ENCODE measurements at places on chromosomes 1 and 21.

DNA sequence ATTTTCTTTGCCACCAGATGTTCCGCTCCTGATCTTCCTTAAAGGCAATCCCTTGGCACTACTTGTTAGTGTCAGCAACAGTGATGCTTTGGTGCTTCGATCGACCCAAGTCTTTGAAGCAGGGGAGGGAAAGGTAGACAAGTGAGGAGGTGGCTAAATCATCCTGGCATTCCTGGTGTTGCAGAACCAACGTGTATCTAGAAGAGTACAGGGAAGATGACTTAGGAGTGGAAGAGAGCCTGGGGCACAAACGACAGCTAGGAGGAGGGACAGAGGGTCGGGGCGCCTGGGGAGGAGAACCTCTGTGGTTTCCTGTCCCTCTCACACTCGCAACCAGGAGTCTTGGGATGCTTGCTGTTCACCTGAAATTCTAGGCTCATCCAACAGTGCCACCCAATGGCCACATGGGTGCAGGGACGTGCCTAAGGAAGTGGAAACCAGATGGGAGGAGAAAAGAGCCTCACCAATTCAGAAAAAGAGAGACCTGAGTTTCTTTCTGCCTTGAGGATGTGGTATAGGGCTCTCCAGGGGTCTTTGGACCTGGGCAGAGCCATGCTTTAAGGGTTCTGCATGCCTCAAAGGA, 9.5 kb upstream of the KCNA2 start:
- peak; percentile 70 for DNase-seq

DNA sequence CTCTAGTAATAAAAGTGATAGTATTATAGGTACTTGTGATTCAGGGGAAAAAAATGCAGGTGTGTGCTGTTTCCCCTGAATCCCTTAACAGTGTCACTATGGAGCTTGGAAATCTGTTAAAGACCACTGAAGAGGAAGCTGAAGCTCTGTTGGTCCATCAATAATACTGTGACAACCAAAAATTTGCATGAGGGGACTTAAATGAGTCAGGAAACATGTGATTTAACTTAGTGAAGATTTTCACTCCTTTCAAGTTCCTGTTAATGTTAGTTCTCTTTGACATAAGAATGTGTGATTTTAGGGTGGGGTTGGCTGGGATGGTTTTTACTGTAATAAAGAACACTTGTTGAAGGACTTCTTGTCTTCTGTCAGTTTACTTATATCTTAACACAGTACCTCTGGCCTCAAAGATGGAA, 32.0 kb downstream of the VANGL2 start:
- peak; percentile 71 for DNase-seq

- no peak for DNase-seq
These were observed 19.3 kb upstream of the KLHDC8A start for GRCh38 chr1:205375835-205376545.

GRCh38 chr1:241598249-241598648, 41.9 kb downstream of the CHML start:
- DNase-seq, result no peak

DNA sequence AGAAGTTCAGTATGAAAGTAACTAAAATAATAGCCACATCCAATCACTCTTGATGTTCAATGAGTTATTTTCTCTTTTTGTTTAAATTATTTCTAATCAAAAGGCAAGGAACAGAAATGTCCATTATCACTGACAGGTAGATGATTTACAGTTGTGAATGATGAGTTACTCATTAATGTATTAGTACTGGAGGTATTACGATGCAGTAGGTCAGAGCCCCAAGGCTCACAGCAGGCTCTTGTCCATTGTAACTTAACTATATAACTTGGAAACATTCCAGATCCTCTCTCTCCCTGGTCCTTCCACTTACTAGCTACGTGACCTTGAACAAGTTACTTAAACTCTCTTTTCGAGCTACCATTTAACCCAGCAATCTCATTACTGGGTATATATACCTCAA, 39.5 kb downstream of the CRB1 start:
- DNase-seq, result no peak

DNA sequence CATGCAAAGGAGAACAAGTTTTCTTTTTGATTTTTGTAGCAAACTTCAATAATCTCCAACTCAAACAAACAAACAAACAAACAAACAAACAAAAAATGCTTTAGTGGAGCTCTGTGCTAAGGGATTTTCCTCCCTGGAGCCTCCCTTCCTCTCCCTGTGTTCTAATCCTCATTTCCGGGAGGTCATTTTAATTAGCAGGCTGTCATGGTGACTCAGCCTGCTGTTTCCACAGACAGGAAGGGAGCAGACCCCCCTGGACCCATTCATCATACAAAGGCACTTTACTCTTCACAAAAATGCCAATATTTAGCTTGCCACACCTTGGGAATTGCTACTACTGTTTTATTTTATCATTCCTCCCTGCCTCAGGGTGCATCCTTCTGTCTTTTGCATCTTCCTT, 61.0 kb upstream of the SPATA6 start:
- no peak for DNase-seq

GRCh38 chr1:225745273-225745672, 32.4 kb upstream of the SRP9 start:
- DNase-seq, result no peak

DNA sequence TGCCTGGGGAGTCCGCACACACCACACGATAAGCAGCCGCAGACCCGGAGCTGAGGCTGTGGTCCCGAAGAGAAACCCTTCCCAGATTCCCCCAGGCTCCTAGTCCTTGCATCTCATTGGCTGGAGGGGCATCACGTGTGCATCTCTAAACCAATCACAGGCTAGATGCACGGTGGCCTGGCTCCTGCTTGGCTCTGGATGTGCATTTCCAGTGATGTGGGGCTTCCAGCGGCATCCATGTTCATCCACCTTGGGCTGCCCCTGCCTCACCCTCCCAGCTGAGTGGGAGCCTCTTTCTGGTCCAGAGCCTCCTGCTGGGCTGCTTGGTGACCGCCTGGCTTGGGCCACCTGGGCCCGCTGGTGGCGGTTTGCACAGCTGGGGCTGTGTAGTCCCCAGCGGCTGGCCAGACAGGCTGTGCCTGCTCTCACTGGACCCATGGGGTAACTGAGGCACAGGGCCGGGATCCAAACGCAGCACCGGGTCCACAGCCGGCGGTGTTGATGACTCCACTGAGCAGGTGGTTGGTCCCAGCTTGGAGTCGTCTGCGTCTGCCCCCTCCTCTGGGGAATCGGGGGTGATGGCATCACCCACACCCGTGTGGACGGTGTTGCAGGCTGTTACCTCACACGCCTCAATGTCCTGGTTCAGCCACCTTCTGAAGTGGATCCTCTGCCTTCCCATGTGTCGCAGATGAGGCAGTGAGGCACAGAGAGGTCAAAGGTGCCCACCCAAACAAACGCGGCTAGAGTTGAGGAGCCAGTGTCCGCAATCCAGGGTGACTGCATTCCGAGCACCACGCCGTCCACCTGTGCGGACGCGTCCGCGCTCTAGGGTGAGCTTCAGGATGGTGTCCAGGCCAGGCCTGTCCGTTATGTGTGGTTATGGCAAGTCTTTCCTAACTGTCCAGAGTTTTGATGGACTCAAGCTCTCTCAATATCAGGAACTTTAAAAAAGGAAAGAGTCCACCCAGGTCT, 41.3 kb downstream of the COL6A1 start:
- DNase-seq, result no peak

DNA sequence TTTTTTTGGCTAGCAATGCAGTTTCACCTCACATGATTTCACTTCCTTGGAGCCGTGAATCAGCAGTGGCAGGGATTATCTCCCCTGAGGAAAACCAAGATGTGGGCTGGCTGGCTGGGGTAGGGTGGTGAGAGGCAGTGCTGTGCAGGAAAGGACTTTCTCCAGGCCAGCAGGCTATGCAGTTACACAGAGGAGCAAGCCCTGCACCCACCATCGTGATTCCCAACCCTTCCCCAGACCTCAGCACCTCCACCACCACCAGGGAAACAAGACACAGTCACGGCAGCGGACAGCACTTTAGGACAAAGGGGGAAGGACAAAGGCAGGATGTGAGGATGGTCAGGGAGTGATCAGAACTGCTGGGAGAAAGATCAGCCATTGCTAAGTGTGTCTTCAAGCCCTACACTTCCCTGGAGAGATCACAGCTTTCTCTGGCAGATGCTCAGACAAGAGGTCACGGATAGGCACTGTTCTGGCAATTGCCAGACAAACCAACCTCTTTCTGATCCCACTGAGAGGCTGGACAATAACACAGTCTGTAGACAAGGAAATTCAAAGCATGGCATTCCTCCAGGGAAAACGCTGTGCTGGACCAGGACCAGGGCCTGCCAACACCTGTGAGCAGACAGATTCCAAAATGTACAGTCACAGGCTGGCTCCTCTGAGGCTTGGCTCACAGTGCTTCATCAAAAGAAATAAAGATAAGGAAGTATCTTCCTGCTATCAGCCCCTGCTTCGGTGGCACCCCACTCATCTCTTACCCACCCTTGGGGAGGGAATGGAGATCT, 509.4 kb downstream of the SMYD3 start:
- DNase-seq, result no peak

- no peak for DNase-seq
These were observed 24.6 kb downstream of the UBE4B start for GRCh38 chr1:10057343-10057742.

DNA sequence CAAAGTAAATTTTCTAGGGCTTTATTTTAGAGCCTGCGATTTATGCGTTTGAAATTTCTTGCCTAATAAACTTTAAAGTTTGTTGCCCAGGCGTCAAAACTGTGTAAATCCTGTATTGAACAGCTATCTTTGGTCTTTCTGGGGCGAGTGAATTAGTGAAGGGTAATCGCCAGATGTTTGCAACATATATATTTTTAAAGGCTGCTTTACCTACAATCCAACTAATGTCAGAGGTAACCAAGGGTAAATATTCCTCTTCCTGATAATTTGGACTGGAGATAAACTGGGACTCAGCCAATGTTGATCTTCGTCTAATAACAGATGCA, 885 bp upstream of the PROX1 start:
- no peak for DNase-seq

Measured in activated CD4-positive, alpha-beta T cell treated with anti-CD3 and anti-CD28 coated beads, Interleukin-2, Interleukin-4, amounts not matched to agents 100 ng/mL and 50 ng/mL, durations not matched to agents 16 hours and 8 hours (primary cell).